ENCODE measurements at places on chromosomes 16 and 17. TPM values are rescaled to one million over a fixed set of nuclear protein-coding genes. Genes with fewer than 3 reads are reported as not detected.
A peak's percentile ranks its signal among the peaks of the same experiment; 100 is the strongest.

The VAT1L gene
- total RNA-seq, result not detected

- H3K4me3 ChIP-seq, result peak overlapping the region; percentile 77
- peaks cover 13% of the 10 kb centered on the region for H3K4me1 ChIP-seq
- H3K36me3 ChIP-seq, result no peaks in the 10 kb centered on the region
- H3K27me3 ChIP-seq, result peaks cover 11% of the 10 kb centered on the region
- peak overlapping the region; percentile 67 for H3K27ac ChIP-seq
- peak; percentile 83 for DNase-seq
Measured at GRCh38 chr17:43905985-43906852, 1.1 kb downstream of the MPP2 start.

The MT3 gene
- 33.6 TPM for total RNA-seq

GRCh38 chr16:25874196-25874595 is 182.4 kb downstream of the HS3ST4 start:
- no peak overlapping the region for H3K4me3 ChIP-seq
- no peaks in the 10 kb centered on the region for H3K36me3 ChIP-seq
- H3K27me3 ChIP-seq, result peaks cover 8% of the 10 kb centered on the region
- no peak overlapping the region for H3K27ac ChIP-seq
- no peak for DNase-seq

The RBFOX1 gene
- not detected for total RNA-seq

GRCh38 chr16:544517-544916 is 15.7 kb upstream of the PRR35 start:
- H3K27me3 ChIP-seq, result no peaks in the 10 kb centered on the region
- H3K4me1 ChIP-seq, result no peaks in the 10 kb centered on the region
- no peak overlapping the region for H3K27ac ChIP-seq

The KRT27 gene
- total RNA-seq, result not detected

DNA sequence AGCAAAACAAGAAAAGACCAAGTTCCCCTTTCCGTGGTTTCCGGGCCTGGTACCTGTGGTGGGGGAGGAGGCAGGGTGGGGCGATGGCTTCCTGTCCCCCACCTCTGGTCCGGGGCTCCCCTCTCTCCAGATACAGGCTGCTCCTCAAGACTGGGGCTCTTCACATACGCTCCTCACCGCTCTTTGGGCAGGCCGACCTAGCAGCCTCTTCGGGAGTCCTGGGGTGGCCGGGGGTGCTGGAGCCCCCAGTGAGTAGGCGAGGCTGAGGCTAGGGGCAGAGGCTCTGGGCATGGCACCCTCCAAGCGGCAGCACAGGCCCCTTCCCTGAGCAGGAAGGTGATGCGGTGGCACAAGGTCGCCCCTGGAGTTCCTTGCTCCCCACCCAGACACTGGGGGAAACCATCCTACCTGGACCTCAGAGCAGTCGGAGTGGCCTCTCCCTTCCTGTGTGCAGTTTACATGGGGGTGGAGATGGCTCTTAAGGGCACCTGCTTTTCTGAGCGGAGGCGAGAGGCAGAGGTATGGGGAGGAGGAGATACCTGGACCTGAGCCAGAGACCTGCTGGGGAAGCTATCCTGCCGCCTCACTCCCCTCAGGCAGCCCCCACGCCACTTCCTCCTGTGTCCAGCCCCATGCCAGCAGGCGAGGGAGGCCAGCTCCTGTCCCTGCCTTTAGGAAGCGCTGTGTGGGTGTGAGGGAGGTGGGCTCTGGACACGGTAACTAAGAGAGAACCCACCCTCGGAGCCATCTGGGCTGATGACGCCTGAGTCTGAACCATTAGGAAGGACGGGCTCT is 891 bp downstream of the CORO1A start:
- H3K27ac ChIP-seq, result peak overlapping the region; percentile 100
- H3K36me3 ChIP-seq, result peaks cover 44% of the 10 kb centered on the region
- no peaks in the 10 kb centered on the region for H3K27me3 ChIP-seq
- peak; percentile 88 for DNase-seq
- H3K4me3 ChIP-seq, result peak overlapping the region; percentile 100

The PRCD gene
- total RNA-seq, result not detected

DNA sequence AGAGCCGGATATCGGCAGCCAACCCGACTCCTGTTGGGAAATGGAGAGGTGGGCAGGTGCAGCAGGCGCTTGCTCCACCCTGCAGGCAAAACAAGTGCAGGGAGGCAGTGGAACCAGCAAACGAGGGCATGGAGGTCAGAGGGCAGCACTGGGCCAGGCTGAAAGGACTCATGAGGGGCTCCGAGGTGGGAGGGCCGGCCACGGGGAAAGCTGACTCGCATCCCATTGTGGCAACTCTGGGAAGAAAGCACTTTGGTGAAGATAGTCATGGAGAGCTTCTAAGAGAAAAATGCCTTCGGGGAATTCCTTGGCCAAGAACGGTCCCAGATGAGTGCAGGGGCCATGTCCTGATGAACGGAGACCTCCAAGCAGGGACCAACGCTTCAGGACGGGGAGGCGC is 4.4 kb downstream of the CYBC1 start:
- no peaks in the 10 kb centered on the region for H3K27me3 ChIP-seq
- H3K4me3 ChIP-seq, result no peak overlapping the region
- H3K4me1 ChIP-seq, result peaks cover 17% of the 10 kb centered on the region
- H3K27ac ChIP-seq, result peak overlapping the region; percentile 20
- no peak for DNase-seq

DNA sequence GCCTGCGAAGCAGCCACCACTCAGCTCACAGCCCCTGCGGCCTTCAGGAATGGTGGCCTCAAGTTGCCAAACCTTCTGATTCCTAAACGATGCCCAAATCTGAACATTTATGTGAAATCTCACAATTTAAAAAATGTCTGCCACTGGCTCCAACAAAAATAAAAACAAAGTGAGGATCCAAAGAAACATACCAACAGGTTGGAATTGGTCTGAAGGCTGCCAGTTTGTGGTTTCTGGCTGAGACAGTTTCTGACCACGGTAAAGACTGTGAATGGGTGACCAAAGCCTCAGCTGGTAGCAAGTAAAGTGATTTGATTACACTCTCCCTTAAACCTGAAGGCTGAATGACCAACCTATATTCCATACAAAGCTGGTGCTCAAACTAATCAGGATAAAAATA is 24.9 kb downstream of the LITAFD start:
- no peak for DNase-seq
- peaks cover 75% of the 10 kb centered on the region for H3K36me3 ChIP-seq
- peaks cover 15% of the 10 kb centered on the region for H3K4me1 ChIP-seq
- no peaks in the 10 kb centered on the region for H3K27me3 ChIP-seq
- peak overlapping the region; percentile 19 for H3K27ac ChIP-seq
- H3K4me3 ChIP-seq, result no peak overlapping the region

GRCh38 chr17:8225813-8226535 is 15.6 kb upstream of the AURKB start:
- H3K36me3 ChIP-seq, result peaks cover 48% of the 10 kb centered on the region
- peaks cover 4% of the 10 kb centered on the region for H3K27me3 ChIP-seq
- H3K4me3 ChIP-seq, result peak overlapping the region; percentile 56
- peak; percentile 89 for DNase-seq
- H3K27ac ChIP-seq, result peak overlapping the region; percentile 90
- H3K4me1 ChIP-seq, result peaks cover 29% of the 10 kb centered on the region

The UMOD gene
- total RNA-seq, result not detected

The LLGL1 gene
- total RNA-seq, result 15.1 TPM

- H3K36me3 ChIP-seq, result no peaks in the 10 kb centered on the region
- H3K27me3 ChIP-seq, result peaks cover 3% of the 10 kb centered on the region
- H3K27ac ChIP-seq, result no peak overlapping the region
- no peak for DNase-seq
Measured at GRCh38 chr16:18048853-18049546, 287.5 kb downstream of the NPIPA8 start.

GRCh38 chr17:27547301-27547683 is 83.7 kb upstream of the LGALS9 start:
- H3K36me3 ChIP-seq, result peaks cover 12% of the 10 kb centered on the region
- DNase-seq, result no peak
- peak overlapping the region; percentile 89 for H3K27ac ChIP-seq
- peaks cover 55% of the 10 kb centered on the region for H3K4me1 ChIP-seq
- H3K4me3 ChIP-seq, result no peak overlapping the region
- peaks cover 2% of the 10 kb centered on the region for H3K27me3 ChIP-seq

- H3K36me3 ChIP-seq, result no peaks in the 10 kb centered on the region
- H3K27ac ChIP-seq, result no peak overlapping the region
- no peak overlapping the region for H3K4me3 ChIP-seq
- DNase-seq, result no peak
Measured at GRCh38 chr16:66134875-66135274, 231.6 kb upstream of the CDH5 start.

The HSF4 gene
- total RNA-seq, result 73.3 TPM

- no peaks in the 10 kb centered on the region for H3K27me3 ChIP-seq
- H3K4me3 ChIP-seq, result peak overlapping the region; percentile 38
- H3K27ac ChIP-seq, result peak overlapping the region; percentile 70
- H3K36me3 ChIP-seq, result no peaks in the 10 kb centered on the region
Measured at GRCh38 chr16:567373-568256, 810 bp downstream of the NHLRC4 start.

The PLCD3 gene
- total RNA-seq, result 3.9 TPM

- H3K36me3 ChIP-seq, result no peaks in the 10 kb centered on the region
- H3K27me3 ChIP-seq, result peaks cover 21% of the 10 kb centered on the region
- peak within 1 kb of the TSS; percentile 88 for H3K27ac ChIP-seq
- H3K4me1 ChIP-seq, result peaks cover 16% of the 10 kb centered on the region
- H3K4me3 ChIP-seq, result peak within 1 kb of the TSS; percentile 91
- peak; percentile 87 for DNase-seq
Measured at GRCh38 chr16:67326472-67327309, at the start of the genes KCTD19 and LRRC36. Gene KCTD19 (minus strand): TSS chr16:67326741. CDS start chr16:67326707, 34 bp downstream. Gene LRRC36 (plus strand): TSS chr16:67326815. CDS start chr16:67326863, 48 bp downstream.

Measured in activated CD8-positive, alpha-beta T cell treated with anti-CD3 and anti-CD28 coated beads for 36 hours (primary cell).